Activated naive CD4-positive, alpha-beta T cell (primary cell): ENCODE measurements at places on chromosomes 1 and 21.
A peak's percentile ranks its signal among the peaks of the same experiment; 100 is the strongest.

GRCh38 chr1:15094719-15095495 is 58.6 kb upstream of the TMEM51 start:
- no peak for DNase-seq

- DNase-seq, result no peak
Observed at GRCh38 chr1:63261736-63262458, 60.5 kb upstream of the FOXD3 start.

DNA sequence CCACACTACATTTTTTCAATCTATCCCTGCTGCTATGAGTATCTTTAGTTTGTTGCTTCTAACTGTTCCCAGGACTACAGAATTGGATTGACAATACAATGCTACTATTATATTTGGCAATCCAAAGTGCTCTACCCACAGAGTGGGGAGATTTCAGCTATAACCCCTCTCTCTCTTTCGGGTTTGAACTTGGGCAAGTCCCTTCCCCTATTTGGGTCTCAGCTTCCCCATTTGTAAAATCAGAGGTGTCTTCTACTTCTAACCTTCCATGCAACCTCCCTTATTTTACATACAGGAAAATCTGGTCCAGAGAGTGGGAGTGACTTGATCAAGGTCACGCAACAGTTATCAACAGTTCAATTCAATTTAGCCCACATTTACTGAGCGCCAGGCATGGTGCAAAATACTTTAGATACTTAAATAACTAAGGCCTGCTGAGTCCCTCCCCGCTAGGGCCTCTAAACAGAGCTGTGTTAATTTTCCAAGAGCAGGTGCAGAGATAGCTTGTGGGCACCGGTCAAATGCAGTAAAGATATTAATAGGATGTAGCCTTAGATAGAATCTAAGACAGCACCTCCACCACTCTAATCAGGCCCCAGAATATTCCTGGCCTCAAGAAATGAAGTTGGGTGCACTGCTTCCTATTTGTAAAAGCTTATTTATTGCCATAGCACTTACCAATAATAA is 9.4 kb upstream of the GPX7 start:
- DNase-seq, result no peak

GRCh38 chr1:69138172-69138571 is 429.6 kb upstream of the LRRC7 start:
- DNase-seq, result no peak

DNA sequence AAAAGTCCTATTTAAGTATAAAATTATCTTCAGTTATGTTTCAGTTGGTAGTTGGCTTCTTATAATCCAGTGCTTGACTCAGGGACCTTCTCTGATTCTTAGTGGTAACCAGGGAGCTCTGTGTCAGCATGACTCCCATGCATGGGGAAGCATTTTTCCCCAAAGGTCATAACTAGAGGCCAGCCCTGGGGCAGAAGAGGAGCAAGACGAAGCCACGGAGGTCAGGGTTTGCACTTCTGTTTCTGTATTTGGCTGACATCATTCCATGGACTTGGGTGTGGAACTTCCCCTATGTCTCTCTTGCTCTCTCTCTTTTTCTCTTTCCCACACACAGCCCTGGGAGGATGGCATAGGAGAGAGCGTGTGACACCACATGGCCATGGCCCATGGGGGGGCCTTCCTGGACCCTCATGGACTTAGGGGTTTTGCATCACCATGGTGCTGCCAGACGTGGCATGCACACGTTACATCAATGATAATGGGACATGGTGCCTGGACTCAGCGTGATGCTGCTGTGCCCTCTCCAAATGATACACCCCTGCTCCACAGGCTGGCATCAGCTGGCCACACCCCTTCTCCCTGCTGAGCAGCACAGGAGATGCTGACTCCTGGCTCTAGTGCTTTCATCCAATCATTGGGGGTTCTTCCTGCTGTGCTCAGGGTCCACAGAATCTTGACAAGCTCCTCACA is 260.5 kb downstream of the KCNJ6 start:
- DNase-seq, result no peak

DNA sequence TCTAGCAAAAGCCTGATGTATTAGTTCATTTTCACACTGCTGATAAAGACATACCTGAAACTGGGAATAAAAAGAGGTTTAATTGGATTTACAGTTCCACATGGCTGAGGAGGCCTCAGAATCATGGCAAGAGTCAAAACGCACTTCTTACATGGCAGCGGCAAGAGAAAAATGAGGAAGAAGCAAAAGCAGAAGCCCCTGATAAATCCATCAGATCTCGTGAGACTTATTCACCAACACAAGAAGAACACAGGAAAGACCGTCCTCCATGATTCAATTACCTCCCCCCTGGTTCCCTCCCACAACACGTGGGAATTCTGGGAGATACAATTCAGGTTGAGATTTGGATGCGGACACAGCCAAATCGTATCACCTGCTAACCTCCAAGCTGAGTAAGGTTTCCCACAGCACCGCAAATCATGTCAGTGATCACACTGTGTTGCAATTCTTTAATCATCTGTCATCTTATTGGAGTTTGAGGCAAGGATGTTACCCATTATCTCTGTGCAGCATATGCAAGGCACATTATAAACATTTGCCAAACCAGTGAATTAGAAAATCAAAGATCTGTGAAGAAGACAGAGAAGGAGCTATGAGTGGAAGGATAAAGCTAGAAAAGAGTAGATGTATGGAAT is 128.5 kb downstream of the ZNF281 start:
- no peak for DNase-seq

DNA sequence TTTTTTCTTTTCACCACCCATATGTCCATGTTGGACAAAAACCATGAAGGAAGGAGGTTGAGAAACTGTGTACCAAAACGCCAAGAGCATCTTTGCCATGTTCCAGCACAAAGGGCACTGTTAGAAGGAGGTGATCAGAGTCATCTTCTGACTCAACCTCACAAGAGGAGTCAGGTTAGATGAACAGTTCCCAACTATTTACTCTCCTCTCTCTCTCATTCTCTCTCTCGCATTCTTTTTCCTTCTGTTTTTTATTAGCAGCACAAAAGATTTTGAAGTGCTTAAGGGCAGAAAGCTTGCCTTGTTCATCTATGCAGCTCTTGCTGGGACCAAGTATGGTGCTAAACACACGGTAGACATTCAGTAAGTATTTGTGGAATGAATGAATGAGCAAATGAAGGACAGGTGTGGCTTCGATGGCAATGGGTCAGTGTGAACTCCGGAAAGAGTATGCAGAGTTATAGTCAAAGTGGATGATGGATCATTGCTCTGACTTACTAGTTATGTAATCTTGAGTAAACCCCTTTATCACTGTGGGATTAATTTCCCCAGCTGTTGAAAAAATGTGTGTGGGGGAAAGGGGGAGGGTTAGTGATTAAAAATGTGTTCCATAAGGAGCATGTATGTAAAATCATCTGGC is 33.9 kb downstream of the DDR2 start:
- no peak for DNase-seq

DNA sequence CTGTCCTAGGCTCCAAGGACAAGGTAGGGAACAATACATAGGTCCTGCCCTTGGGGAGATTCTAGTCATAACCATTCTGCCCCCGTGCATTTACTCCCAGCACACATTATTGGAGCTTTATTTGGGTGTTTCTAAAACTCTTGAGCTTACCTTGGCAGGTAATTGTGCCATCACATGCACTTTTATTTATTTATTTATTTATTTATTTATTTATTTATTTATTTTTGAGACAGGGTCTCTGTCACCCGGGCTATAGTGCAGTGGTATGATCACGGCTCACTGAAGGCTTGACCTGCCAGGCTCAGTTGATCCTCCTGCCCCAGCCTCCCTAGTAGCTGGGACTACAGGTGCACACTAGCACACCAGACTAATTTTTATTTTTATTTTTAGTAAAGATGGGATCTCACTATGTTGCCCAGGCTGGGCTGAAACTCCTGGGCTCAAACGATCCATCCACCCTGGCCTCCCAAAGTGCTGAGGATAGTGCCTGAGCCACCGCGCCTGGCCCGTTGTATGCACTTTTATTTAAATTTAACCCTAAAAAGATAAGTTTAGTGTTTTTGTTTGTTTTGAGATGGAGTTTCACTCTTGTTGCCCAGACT is 9.2 kb downstream of the AGMAT start:
- no peak for DNase-seq

DNA sequence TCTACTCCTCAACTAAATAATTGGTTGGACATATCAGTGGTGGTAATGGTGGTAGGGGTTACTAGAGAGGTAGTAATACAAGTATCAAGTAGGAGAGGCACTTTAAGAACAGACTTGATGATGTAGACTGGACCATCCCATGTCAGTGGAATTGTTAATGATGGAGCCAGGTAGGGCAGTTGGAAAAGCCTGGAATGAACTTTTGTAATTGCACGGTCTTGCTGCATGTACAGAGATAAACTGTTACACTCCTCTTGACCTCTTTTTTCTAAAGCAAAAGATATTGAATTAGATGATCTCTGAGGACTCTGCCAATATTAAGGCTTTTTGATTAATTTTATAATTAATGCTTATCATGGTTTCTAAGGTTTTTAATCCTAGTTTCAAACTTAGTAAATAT is 5.8 kb downstream of the HMGCS2 start:
- no peak for DNase-seq

DNA sequence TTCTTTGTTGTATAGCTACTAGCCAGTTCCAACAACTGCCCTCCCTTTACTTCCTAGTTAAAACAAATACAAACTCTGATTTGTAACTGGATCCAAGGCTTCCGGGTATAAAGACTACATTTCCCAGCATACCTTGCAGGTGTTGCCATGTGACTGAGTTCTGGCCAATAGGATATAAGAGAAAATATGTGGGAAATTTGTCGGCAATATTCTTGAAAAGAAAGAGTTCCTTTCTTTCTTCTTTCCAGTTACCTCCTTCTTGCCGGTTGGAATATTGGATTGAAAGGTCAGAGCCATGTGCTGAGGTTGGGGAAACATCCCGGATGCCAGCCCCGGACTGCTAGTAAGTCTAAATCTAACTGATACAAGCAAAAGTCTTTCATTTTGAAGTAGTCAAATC is 23.0 kb upstream of the ZBTB40 start:
- no peak for DNase-seq

GRCh38 chr1:170274131-170274501 is 128.4 kb downstream of the NTMT2 start:
- DNase-seq, result no peak

GRCh38 chr1:154867841-154868605 is 2.1 kb downstream of the KCNN3 start:
- DNase-seq, result no peak

DNA sequence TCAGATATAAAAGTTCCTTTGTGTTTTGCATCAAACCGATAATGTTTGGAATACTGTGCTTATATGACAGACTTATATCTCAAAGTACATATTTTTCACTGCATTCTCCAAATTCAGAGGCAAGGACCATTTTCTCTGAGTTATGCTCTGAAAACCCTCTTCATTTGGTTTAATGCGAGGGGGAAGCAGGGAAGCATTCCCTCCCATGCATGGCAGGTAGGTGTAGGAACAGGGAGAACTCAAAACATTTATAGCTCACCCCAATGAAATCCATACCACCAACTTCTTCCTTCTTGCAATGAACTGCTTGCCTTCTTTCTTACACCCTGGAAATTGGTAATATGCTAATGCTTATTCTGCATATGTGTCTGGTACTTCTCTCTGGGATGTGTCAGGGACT is 10.7 kb upstream of the ERICH3 start:
- no peak for DNase-seq

DNA sequence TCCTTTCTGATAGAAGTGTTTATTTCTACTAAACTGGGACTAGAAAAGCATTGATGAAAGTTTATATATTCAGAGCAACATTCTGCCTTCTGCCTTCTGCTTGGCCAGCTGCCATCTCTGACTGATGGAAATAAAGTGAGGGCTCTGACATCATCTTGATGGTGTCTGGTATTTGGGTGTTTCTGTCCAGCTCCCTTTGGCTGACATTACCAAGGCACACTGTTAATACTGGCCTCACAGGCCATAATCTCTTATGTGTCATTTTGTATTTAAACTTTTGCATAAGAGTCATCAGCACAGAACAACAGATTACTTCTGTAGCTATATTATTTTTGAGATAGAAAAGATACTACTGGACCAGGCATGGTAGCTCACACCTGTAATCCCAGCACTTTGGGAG is 216.9 kb downstream of the RYR2 start:
- no peak for DNase-seq

- DNase-seq, result no peak
Observed at GRCh38 chr1:15884477-15884876, 37.0 kb downstream of the SPEN start.

- no peak for DNase-seq
Observed at GRCh38 chr1:204962742-204963632, 80.0 kb upstream of the CNTN2 start.

GRCh38 chr1:204349602-204350001 is 10.1 kb downstream of the PLEKHA6 start:
- DNase-seq, result no peak

GRCh38 chr1:153919876-153920852 is 2.6 kb downstream of the GATAD2B start:
- no peak for DNase-seq

- no peak for DNase-seq
Observed at GRCh38 chr1:202628646-202629215, 81.5 kb downstream of the SYT2 start.

DNA sequence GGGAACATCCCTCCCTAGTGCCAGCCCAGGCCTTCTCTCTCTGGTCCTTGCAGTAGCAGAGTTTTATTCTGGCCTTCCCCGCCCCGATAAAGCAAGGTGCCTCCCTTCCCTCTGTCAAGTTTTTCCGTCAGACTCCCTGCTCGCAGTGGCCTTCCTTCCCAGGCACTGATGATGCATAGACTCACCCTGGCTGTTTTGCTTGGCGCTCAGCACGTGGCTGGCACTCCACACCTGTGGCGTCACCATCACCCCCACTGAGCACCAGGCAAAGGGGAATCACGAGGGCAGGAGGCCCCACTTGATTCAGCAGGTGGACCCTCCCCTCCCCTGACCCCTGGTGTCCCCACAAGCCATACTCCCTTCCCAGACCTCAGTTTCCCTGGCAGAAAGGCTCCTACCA is 7.4 kb downstream of the SLC26A9 start:
- no peak for DNase-seq

DNA sequence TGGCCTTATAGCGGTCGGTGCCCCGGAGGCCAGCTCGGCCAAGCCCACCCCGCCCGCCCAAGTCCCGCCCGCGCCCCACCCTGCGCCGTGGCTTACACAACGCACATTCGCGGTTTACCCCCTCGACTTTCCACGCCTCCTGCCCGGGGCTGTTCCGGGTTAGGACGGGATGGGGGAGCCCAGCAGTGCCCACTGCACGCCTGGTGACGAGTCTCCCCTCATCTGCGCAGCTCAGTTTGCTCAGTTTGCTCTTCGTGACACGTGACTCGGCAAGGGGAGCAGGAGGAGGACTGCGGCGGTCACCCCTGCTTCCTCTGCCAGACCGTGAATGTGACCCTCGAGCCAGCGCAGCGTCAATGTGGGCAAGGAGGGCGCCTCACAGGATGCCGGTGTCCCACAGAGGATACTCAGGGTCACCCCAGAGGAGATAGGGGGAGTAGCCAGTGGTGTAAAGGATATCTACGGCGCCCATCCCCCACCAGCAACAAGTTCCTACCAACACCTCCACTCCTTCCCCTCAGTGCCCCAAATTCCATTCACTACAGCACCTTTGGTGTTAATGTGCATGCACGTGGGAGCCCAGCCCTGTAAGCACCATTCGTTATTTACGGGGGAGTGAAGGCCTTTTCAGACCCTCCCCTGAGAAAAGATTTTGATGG is 350 bp upstream of the S100A6 start:
- DNase-seq, result peak; percentile 45
